ENCODE measurements at places on chromosomes 4 and X. TPM values are rescaled to one million over a fixed set of nuclear protein-coding genes. Genes with fewer than 3 reads are reported as not detected.

ENOX2 gene
- polyA plus RNA-seq: 18.1 TPM

GRCh38 chr4:1337376-1337831 lies 9.6 kb upstream of the UVSSA start:
- DNase-seq: no peak

UGT2B7 gene
- polyA plus RNA-seq: 68.1 TPM

GRCh38 chrX:1902901-1903235 lies 288.0 kb downstream of the ASMT start:
- no peak for DNase-seq

- no peak for DNase-seq
These were observed 9.3 kb downstream of the RNF4 start for GRCh38 chr4:2478229-2478628.

- DNase-seq: no peak
These were observed 111.9 kb upstream of the UNC5C start for GRCh38 chr4:95660719-95661118.

ZNF157 gene
- 1.1 TPM for polyA plus RNA-seq

DNA sequence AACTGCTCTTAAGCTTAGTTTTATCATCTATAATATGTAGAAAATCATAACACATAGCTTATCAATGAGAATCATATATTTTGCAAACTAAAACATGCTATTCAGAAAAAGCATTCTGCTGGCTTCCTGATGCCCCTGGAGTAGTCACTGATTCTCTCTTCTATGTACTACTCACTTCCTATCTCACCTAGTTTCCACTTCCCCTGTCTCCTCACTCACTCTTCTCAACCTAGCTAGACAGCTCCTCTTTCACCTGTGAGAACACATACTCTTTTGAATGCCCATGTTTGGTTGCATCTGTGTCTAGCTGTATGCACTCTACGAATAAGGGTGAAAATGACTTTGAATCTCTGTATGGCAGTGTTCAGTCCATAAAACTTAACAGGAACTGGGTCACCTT lies 9.3 kb downstream of the TMEM144 start:
- DNase-seq: no peak

DNA sequence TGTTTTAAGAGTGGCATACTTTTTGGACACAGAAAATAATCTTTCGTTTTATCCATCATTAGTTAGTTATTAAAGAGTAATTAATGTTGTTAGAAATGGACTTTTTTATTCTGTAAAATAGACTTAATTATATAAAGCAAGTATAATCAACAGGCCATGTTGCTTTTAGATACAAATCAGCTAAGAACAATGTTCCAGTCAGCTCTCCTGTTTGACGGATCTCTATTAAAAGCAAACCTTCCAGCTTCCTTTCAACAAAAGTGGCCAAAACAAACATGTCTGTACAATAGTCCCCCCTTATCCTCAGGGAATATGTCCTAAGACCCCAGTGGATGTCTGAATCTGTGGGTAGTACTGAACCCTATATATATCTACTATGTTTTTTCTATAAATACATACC lies 4.9 kb upstream of the SLC10A4 start:
- no peak for DNase-seq

PCDH19 gene
- 3.1 TPM for polyA plus RNA-seq

DNA sequence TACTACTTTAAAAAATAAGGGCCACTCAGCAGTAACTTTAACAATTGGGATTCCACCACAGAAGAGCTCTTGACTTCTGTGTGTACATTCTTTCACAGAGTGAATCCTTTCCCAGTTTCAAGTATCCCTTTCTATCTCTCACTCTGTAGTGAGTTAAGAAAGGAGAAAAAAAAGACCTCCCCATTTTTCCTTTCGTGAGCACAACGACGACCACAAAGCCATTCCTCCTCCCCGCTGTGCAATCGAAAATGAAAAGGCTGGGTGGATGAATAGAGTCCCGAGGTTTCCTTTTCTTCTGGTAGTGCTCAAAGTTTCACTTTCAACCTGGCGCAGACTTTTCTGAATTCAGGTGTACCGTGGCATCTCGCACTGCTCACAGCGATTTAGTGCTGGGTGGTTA lies 58.0 kb downstream of the TAB3 start:
- DNase-seq: no peak

- no peak for DNase-seq
These were observed 45.4 kb upstream of the WWC2 start for GRCh38 chr4:183053681-183054080.

- DNase-seq: no peak
These were observed 2.2 kb downstream of the PLXNA3 start for GRCh38 chrX:154460326-154460725.

CLDN2 gene
- polyA plus RNA-seq: 1.3 TPM

- no peak for DNase-seq
These were observed 2.0 kb downstream of the DDX3X start for GRCh38 chrX:41335958-41336331.

DNA sequence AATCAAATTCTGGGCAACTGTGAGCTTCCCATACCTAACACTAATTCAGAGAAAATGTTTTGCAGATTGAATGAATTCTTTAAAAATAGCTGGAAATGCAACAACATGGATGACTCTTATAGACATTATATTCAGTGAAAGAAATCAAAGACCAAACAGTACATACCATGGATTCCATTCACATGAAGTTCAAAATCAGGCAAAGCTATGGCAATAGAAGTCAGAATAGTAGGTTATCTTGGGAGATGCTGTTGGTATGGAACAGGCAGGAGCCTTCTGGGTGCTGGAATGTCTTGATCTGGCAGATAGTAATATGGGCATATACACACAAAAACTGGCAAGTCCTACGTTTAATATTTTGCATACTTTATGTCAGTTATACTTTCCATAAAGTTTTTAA lies 25.5 kb upstream of the CBLL2 start:
- no peak for DNase-seq

ART3 gene
- 0.40 TPM for polyA plus RNA-seq

SNCA gene
- 101 TPM for polyA plus RNA-seq

- no peak for DNase-seq
These were observed 5.5 kb upstream of the NKX1-1 start for GRCh38 chr4:1411436-1412375.

DNA sequence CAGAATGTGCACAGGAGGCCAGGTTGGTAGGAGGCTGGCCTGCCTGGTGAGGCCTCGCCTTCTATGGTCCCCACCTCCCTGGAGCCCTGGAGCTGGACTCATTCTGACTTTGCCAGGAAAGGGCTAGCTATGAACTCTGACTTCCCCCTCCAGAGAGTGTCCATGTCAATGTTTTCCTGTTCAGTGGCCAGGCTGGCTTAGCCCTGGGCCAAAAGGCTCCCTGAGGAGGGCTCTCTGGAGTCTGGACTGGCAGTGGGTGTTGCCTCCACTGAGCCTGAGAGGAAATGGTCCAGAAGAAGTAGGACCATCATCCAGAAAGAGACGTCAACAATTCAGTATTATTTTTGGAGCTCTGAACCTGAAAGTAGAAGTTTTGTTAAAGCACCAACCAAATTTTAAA lies 178.7 kb downstream of the CHIC2 start:
- no peak for DNase-seq

ZAR1 gene
- not detected for polyA plus RNA-seq

DNA sequence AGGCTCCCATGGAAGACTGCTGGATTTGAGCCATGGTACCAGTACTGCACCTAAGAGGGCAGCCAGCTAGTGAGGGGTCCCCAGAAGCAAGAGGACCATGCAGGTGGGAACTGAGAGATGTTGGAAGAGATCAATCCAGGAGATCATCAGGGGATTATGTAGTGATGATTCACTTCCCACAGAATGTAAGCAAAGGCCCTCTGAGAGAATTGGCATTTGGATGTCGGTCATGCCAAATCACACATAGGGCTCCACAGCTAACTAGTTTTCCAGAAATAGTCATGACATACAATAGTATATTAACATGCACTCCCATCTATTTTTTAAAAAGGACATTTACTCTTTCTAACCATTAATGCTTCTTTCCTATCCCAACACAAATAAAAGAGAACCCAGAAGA lies 112.5 kb downstream of the RASGEF1B start:
- DNase-seq: no peak

MAGEA8 gene
- polyA plus RNA-seq: 0.41 TPM

SLC6A8 gene
- polyA plus RNA-seq: 16.8 TPM

DNA sequence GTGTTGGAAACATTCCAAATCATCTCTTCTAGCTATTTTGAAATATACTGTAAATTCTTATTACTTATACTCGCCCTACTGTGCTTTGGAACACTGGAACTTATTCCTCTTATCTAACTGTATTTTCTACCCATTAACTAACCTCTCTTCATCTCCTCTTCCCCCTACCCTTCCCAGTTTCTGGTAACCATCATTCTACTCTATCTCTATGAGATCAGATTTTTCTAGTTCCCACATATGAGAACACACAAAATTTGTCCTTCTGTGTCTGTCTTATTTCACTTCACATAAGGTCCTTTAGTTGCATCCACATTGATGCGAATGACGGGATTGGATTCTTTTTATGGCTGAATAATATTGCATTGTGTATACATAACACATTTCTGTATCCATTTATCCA lies 1003.8 kb upstream of the INTU start:
- no peak for DNase-seq

GRCh38 chr4:142474398-142475087 lies 371.6 kb downstream of the INPP4B start:
- DNase-seq: no peak

GRCh38 chr4:104859601-104860237 lies 287.0 kb upstream of the TET2 start:
- DNase-seq: peak; percentile 7

BRS3 gene
- 0.16 TPM for polyA plus RNA-seq

CLCN4 gene
- 3.7 TPM for polyA plus RNA-seq

GRCh38 chr4:176886135-176886534 lies 93.4 kb upstream of the VEGFC start:
- no peak for DNase-seq

DNA sequence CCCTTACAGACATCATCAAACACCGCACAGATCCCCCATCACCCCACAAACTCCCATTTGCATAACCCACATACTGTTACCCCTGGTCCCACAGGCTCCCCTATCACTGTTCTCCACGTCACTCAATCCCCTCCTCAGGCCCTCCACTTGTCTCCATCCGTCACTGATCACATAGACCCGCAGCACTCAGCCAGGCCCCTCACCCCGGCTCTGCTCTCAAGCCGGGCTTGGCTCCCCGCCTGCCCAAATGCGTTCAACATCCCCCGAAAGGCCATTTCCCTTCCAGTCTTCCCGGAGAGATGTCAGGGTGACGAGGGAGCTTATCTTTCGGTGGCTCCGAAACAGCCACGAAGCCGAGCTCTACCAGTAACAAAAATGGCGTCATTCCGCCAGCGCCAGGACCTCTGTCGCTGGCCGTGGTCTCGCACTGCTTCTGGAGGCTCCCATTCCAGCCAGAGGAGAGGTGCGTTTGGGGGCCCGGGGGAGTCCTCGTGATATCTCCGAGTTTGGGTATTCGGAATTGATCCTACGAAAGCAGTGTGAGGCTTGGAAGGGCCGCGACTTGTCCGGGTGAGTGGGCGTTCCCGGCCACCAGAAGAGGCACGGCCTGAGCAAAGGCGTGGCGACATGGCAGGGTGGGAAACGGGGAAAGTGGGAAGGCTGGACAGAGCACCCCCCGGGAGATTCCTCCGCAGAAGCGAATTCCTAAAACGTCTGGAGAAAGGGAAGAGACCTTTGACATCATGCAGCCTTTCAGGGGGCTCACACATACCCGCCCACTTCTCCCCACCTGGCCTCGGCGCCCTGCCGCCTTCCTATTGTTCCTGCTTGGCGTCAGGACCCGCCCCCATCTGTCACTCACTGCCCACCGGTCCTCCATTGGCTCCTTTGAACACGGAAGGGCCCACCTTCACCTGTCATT lies at the start of gene ZNF630:
TSS of gene ZNF630 (minus strand) at position 577 of the 922 bp plus-strand sequence. CDS start 4,754 bp downstream, outside the sequence.
- peak; percentile 54 for DNase-seq

GRCh38 chrX:96843566-96843965 lies 40.1 kb upstream of the RPA4 start:
- DNase-seq: no peak

DNA sequence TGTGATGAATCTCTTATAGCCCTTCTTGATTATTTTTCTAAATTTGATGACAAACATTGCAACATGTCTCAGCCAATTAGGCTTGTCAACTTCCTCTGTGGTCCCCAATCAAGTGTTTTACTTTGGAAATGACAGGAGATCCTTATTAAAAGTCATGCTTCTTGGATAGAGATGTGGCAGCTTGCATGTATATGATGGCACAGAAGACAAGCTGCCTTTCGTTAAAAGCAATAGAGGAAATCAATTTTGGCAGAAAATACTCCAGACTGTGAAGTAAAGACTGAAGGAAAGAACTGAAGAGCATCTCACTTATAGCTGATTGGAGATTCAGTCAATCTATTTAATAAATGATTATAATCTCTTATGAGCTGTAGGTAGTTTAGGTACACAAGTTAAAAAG lies 419.6 kb downstream of the PCDH7 start:
- no peak for DNase-seq

DNA sequence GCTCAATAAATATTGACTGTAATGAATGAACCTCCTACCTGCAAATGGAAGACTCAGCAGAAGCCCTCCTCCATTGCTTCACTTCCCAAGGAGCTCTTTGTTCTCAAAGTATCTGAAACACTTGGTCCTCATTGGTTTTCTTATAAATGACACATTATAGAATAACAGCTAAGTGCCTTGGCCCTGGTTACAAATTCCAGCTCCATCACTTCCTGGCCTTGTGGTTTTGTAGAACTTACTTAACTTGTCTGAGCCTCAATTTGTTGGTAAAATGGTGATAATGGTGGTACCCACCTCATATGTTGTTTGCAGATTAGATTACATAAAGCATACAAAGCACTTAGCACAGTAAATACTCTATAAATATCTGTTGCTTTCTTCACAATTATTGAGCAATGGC lies 25.2 kb upstream of the SMIM20 start:
- no peak for DNase-seq

NPFFR2 gene
- 3.1 TPM for polyA plus RNA-seq

- DNase-seq: no peak
These were observed 97.8 kb upstream of the ATOH1 start for GRCh38 chr4:93730760-93731159.

CPEB2 gene
- 23.5 TPM for polyA plus RNA-seq

GRCh38 chr4:143085224-143085623 lies 99.5 kb upstream of the USP38 start:
- DNase-seq: no peak

DNA sequence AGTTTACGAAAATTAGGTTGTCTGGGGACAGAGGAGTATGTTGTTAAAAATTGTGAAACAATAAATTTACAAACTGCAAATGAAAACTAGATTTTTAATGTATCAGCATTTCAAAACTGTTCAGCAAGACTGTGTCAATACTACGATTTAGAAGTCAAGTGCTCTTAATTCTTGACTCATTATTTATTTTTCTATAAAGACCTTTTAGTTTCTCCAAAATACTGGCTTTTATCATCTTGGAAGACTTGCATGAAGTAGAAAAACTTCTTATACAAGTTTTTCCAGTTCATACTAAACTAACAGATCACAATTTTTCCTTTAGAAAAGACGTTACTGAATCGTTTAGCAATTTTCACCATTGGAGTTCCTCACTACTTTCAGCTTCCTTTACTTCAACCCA lies 231.4 kb downstream of the PPP3CA start:
- no peak for DNase-seq
